Putamen (tissue), 1 donor: ENCODE measurements at places on chromosomes 16 and 17.

- no peak for DNase-seq
Measured at GRCh38 chr16:49327466-49327865, 45.8 kb upstream of the CBLN1 start.

GRCh38 chr17:1714980-1715802 is 5.0 kb upstream of the TLCD2 start:
- DNase-seq, result no peak

DNA sequence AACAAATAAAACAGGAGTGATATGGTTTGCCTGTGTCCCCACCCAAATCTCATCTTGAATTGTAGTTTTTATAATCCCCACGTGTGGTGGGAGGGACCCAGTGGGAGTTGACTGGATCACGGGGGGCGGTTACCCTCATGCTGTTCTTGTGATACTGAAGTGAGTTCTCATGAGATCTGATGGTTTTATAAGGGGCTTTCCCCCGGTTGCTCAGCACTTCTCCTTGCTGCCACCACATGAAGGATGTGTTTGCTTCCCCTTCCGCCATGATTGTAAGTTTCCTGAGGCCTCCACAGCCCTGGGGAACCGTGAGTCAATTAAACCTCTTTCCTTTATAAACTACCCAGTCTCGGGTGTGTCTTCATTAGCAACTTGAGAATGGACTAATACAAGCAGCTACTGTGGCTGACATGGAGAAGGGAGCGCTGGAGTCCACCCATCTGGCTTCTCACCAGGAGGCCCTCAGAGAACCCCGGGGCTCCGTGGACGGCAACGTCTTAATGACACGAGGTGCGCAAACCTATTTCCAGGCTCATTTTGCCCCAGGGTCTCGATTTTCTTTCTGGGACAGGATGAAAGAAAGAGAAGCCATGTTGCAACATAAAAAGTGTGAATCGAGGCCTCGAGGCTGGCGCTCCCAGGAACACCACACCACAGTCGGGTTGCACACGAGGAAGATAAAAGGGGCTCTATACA is 129.5 kb downstream of the DYNLRB2 start:
- no peak for DNase-seq

DNA sequence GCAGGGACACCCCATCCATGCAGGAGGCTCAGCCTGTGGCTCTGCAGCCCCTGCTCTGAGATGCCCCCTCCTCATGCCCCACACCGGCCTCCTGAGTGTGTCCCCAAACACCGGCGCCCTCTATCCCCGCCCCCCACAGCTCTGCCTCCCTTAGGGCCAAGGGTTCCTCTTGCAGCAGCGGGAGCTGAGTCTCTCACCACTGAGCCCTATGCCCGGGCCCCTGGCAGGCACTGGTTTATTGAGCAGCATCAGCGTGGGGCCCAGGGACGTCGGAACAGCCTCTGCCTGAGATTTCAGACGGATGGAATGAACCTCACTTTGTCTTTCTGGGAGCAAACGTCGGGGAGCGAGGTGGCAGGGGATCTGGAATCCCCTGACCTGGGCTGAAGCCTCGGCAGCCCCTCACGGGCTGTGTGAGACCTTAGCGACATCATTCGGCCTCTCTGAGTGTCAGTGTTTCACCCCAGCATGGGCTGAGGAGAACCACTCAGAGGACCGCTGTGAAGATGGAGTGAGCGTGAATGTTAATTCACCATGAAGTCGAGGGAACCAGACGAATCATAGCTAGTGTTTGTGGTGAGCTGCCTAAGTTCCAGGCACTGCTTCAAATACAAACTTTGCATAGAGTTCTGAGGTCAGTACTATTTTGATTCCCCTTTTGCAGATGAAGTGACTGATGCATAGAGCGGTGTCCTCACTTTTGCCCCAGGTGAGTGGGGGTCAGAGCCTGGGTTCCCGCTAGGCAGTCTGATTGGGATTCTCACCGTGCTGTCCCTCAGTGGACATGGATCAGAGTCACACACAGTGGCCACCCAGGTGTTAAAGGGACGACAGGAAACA is 5.3 kb upstream of the C16orf74 start:
- DNase-seq, result no peak

- no peak for DNase-seq
Measured at GRCh38 chr16:88692861-88693260, 6.6 kb upstream of the SNAI3 start.

DNA sequence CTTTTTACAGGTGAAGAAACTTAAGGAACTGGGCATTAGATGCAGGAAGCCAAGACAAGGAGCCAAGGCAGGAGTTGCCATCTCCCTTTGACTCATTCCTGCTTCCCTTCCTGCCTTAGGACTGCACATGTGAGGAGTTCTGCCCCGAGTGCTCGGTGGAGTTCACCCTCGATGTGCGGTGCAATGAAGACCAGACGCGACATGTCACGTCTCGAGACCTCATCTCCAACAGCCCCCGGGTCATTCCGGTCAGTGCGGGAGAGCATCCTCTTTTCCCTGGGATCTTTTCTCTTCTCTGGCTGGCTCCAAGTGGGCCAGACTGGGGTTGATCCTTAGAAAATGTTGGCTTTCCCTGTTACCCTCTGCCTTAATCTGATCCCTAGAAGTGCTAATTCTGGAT is 6.6 kb downstream of the POLR2C start:
- DNase-seq, result no peak
